ENCODE measurements at places on chromosomes 11 and 22.

DNA sequence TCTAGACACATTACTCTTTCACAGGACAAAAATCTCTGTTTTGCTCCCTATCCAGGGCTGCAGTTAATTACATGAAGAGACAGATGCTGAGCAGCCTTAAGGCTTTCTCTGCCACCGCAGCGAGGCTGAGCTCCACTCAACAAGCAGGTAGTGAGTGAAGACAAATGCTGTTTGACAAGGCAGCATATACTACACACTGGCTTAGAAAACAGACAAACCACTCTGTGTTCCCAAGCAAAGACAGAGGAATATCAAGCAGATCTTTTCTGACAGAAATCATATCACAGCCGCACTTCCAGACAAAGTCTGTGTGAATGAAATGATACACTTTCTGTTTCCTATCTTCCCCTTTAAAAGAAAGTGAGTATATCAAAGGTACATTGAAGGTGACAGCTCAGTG, 368.1 kb downstream of the DCDC1 start:
- no peak for DNase-seq

- no peak for DNase-seq
These were observed 26.7 kb upstream of the FBLN1 start for GRCh38 chr22:45475851-45476514.

- DNase-seq = no peak
These were observed 2.3 kb downstream of the IL2RB start for GRCh38 chr22:37147186-37147990.

DNA sequence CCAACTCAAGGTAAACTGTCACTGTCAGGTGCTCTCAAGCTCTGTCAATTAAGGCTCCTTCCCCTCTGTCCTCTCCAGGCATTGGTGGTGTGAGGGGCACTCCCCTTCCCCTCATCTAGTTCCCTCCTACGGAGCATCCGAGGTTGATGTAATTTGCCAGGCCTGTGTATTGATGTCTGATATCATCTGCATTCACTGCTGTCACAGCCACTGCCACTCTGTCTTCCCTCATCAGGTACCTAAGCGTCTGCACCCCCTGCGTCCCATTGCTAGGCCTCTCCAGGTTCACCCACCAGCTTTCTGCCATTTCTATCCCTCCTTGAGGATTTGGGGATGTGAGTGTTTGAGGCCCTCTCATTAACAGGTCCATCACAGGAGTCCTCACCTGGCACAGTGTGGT, 50.0 kb upstream of the SYT13 start:
- DNase-seq = no peak

DNA sequence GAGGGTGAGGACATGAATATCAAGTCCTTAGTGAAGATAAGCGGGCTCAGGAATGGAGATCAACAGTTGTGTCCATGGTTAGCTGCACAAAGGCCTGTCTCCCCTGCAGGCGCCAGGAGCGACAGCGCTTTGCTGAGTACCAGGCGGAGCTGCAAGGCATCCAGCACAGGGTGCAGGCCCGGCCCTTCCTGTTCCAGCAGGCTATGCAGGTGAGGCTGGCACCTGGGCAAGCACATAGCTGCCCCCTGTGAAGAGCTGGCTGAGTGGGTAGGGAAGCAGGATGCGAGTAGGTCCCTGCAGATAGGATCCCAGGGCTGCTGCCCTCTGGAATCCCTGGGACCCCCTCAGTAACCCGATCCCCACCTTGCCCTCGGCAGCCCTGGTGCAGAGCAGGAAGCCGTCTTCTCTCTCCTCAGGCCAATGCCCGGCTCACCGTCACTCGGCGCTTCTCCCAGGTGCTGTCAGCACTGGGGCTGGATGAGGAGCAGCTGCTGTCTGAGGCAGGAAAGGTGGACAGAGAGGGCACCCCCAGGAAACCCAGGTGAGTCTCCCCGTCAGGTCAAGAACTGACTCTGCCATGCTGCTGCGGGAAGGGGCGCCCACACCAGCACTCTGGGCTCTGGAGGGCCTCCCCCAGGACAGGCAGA, 2.6 kb upstream of the SART1 start:
- DNase-seq = no peak

DNA sequence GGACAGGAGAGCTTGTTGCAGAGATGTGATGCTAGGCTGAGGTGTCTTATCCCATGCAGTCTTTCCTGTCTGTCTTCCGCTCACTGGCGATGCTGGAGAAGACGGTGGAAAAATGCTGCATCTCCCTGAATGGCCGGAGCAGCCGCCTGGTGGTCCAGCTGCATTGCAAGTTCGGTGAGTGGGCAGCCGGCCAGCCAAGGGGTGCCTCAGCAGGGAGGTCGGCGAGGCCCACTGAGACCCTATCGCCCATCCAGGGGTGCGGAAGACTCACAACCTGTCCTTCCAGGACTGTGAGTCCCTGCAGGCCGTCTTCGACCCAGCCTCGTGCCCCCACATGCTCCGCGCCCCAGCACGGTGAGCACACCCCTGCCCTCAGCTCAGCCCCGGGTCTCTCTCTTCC, 1.7 kb downstream of the RAD9A start:
- no peak for DNase-seq
